Brain pericyte (primary cell): ENCODE measurements at places on chromosomes 4 and X.

DNA sequence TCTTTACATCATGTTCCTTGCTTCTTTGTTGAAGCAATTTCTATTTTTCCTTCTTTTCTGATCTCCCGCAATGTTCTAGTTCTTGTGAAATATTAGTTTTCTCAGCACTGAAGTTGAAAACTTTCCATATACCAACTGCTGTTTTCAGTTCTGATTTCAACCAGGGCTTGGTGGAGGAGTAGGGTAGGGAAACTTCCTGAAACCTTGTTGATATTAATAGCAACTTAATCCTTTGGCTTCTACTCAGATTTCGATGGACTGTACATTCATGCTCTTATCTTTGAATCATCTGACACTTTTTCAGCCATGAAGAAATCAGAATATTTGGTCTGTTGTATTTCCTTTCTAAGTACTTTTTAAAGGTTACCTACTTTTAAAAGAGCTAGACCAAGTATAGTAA is 315.8 kb downstream of the RPA4 start:
- no peak for DNase-seq

GRCh38 chrX:101462892-101463291 is 22.4 kb upstream of the ARMCX4 start:
- no peak for DNase-seq

- DNase-seq, result no peak
Observed at GRCh38 chr4:180057299-180057721, 2185.9 kb upstream of the TENM3 start.

GRCh38 chr4:2450394-2451035 is 18.4 kb upstream of the RNF4 start:
- DNase-seq, result no peak

- no peak for DNase-seq
Observed at GRCh38 chr4:113695328-113696169, 66.0 kb downstream of the CAMK2D start.

GRCh38 chrX:30948626-30949025 is 59.6 kb upstream of the TAB3 start:
- DNase-seq, result no peak

DNA sequence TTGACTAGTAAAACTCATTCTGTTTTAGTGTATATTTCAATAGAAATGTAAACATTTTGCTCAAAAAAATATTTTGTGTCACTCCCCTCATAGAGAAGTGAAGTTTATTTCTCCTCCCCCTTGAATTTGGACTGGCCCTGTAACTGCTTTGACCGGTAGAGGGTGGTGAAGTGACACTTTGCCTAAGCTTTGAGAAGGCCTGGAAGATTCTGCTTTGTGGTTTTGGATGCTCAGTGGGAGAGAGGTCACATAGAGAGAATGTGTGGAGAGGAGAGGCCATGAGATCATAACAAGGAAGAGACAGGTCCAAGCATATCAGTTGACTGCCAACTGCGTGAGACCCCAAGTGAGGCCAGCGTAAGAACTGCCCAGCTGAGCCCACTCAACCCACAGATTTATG is 19.1 kb upstream of the ARX start:
- DNase-seq, result no peak

- DNase-seq, result no peak
Observed at GRCh38 chr4:7960017-7960789, 20.5 kb upstream of the AFAP1 start.

- no peak for DNase-seq
Observed at GRCh38 chrX:27078371-27078770, 384.8 kb downstream of the PPP4R3C start.

DNA sequence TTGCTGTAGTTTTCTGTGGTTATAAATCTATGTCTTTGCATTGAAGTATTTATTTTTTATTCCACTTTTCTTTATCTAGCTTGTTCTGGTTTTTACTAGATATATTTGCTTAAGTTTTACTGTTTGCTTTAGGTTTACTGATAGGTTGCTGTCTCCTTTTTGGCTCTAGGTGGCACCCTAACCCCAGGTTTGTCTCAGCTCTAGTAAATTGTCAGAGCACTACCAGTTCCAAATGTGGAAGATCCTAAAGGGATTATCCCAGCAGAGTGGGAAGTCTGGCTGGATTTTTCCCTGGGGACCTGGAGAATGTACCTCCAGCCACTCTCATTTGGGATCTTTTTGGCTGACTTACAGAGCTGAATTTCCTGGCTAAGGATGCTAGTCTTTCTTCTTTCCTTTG is 106.1 kb downstream of the PBDC1 start:
- DNase-seq, result no peak
